ENCODE measurements at places on chromosomes 4 and X. TPM values are rescaled to one million over a fixed set of nuclear protein-coding genes. Genes with fewer than 3 reads are reported as not detected.

The BTK gene
- not detected for total RNA-seq

DNA sequence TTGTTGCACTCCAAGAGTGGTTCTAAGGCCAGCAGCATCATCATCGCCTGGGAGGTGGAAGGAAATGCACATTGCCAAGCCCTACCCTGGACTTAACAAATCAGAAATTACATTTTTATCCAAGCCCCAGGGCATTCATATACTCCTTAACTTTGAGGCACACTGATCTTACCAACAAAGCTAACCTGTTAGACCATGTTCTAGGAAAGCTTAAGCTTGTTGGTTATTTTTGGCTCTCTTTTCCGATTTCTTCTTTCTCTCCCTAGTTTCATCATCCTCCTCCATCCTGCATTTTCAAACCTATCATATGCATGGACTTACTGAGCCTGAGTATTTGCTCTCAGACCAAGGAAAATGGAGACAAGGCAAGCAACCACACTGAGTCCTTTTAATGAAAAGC lies 133.4 kb downstream of the OPHN1 start:
- peak; percentile 65 for DNase-seq

GRCh38 chrX:72127332-72127731 lies 4.4 kb downstream of the RTL5 start:
- no peak for DNase-seq

DNA sequence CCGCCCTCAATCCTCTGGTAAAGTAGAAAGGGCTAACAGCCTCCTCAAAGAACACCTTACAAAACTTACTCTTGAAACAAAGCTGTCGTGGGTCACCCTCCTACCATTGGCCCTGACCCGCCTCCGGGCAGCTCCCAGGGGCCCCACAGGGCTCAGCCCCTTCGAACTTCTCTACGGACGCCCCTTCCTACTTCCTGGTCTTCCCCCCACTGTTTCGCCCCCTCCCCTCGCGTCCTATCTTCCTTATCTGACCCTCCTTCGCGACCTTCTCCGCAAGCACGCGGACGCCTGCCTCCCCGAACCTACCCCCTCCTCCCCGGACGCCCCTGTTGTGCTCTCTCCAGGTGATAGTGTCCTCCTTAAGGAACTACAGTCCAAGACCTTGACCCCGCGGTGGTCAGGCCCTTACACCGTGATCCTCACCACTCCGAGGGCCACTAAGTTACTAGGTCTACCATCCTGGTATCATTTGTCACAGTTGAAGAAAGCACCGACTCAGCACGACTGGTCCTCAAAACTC lies 963.1 kb downstream of the RPA4 start:
- no peak for DNase-seq

The HS6ST2 gene
- not detected for total RNA-seq

DNA sequence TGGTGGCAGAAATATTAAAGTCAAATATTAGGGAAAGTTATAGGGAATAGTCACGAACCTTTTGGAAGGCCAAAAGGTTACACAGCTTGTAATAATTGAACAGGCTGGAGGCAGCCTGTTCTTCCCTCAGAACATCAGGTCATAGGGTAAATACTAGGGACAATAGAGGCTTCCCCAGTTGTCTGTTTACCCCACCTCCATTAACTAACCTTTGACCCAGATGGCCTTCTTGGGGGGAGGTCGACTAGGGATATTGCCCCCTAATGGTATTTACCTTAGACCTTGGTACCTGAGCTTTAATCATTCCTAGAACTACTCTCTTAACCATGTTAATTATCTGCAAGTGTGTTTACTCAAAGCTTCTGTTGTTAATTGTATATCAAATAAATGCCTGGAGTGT lies 26.0 kb downstream of the C4orf17 start:
- DNase-seq, result no peak

The STARD8 gene
- 1.1 TPM for total RNA-seq

- DNase-seq, result no peak
Measured at GRCh38 chrX:148784137-148784536, 283.7 kb downstream of the AFF2 start.

The FTSJ1 gene
- total RNA-seq, result 22.7 TPM

GRCh38 chrX:153537526-153538295 lies 20.3 kb downstream of the ATP2B3 start:
- no peak for DNase-seq

The PDGFRA gene
- total RNA-seq, result 707 TPM

DNA sequence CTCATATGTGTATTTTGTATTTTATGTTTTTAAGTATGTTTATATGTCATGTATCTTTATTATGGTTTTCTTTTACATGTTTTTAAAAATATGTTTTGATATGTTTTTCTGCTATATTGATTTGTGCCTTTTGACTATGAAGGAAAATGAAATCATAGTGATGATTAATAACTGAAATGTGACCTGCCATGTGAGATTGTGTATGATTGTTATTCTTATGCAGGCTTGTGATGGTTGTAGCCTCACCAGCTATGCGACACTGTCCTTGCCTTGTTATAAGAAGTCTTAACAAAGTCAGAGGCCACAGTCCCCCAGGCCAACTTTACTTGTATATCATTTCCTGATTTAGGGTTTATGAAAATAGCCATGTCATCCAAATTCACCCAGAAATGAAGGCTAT lies 83.2 kb downstream of the TMEM131L start:
- no peak for DNase-seq

- no peak for DNase-seq
Measured at GRCh38 chrX:112688242-112688641, 8.5 kb upstream of the LHFPL1 start.

DNA sequence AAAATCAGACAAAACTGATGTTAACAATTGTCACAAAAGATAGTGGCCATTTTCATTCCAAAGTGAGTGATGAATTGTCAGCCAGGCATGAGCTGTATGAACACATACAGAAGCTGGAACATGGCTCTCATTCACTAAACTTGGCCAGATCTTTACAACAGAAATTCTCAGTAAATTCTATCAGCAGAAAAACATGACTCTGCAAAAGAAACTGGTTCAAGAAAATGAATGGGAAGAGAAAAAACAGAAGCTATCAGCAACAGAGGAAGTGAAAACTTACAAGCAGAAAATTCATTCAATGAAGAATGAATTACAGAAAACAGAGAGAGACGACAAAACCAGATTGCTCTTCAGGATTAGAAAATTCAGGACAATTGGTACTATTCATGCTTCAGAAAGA lies 249.6 kb downstream of the COL25A1 start:
- no peak for DNase-seq

DNA sequence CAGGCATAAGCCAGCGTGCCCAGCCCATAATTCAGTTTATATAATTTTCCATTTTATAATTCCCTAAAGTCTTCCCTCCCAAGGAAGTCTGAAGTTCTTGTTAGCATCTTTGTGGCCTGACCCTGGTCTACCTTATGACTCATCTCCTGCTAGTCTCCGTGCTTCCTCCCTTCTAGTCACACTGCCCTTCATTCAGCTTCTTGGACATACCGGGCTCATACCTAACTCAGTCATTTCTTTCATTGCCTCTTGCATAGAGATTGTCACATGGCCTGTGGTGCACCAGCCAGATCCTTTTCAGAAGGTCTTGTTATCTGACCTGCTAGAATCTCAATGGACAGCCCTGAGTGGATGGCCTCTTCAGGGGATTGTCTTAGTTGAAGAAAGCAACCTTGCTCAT lies 22.8 kb upstream of the MAML3 start:
- peak; percentile 26 for DNase-seq

GRCh38 chr4:109072595-109072994 lies 229.9 kb downstream of the COL25A1 start:
- DNase-seq, result peak; percentile 41

- DNase-seq, result peak; percentile 72
Measured at GRCh38 chr4:99610605-99611175, 36.1 kb downstream of the MTTP start.

The DDX60 gene
- 49.0 TPM for total RNA-seq

GRCh38 chr4:26141051-26141721 lies 179.6 kb upstream of the RBPJ start:
- no peak for DNase-seq

The DAPP1 gene
- total RNA-seq, result not detected

The SLC26A1 gene
- 0.27 TPM for total RNA-seq

DNA sequence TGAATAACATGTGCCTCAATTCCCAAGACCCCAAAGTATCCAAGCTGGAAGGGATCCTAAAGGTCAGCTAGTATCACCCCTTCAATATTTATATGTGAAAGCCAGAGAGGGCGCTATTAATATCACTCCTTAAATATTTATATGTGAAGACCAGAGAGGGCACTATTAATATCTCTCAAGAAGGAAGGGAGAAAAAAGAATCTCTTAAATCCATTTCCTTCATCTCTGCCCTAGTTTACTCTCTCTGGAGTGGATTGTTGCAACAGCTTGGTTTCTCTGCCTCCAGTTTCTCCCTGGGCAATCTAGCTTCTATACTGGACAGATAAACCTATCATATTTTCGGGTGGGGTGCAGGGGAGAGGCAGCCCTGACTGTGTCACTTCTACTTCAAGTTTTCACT lies 31.6 kb upstream of the MSN start:
- no peak for DNase-seq

GRCh38 chr4:111960241-111960667 lies 185.0 kb upstream of the FAM241A start:
- peak; percentile 43 for DNase-seq

DNA sequence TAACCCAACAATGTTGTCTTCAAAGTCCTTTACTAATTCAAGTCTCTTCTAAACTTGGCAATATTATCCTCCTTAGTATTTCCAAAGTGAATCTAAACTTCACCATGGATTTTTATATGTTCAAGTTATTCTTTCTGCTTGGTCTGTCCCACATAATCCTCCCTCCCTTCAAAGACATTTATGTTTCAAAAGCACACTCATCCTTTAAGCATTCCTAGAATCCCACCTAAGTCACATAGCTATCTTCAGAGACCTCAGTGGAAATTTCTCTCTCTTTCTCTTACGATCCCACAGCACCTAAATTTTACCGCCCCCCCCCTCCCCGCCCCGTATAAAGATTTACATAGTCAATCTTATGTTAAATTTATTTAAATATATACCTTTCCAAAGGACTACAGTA lies 314.9 kb upstream of the GRIA3 start:
- DNase-seq, result no peak

DNA sequence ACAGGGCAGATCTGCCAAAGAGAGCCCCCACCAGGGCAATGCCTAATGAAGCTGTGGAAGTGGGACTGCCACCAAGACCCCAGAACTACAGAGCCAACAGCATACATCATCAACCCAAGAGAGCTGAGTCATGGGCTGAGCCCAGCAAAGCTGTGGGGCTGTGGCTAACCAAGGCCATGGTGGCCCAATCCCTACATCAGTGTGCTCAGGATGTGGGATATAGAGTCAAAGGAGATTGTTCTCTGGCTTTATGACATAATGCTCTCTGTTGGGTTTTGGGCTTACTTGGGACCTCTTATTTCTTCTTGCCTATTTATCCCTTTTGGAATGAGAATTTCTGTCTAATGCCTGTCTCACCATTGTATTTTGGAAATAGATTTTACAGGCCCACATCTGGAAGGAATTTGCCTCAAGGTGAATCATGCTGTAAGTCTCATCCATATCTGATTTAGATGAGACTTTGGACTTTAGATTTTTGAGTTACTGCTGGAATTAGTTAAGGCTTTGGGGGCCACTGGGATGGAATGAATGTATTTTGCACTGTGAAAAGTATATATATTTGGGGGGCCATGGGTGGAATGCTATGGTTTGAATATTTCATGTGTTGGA lies 5.4 kb upstream of the PRDM5 start:
- peak; percentile 19 for DNase-seq

The GCNA gene
- total RNA-seq, result 2.3 TPM

The CXCL6 gene
- 19.0 TPM for total RNA-seq

GRCh38 chr4:128527351-128527750 lies 239.7 kb upstream of the PGRMC2 start:
- peak; percentile 29 for DNase-seq

DNA sequence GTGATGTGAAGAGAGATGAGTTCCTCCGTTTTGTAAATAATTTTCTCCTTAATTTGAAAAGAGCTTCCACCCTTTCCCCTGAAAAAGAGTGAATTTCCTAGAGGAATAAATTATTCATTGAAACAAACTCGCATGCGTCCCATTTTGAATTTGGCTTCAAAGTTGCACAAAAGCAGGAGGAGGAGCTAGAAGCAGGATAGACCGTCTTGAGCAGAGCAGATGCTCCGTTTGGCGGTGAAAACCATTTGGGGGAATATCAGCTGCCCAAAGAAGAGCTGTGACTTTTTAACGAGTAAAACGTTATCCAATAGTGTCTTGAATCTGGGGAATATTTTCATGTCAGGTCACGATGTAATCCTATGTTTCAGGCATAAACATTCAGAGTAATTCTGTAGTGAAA lies 42.0 kb downstream of the FAM149A start:
- DNase-seq, result no peak

- DNase-seq, result no peak
Measured at GRCh38 chr4:45004847-45005565, 278.6 kb upstream of the GNPDA2 start.
